OCI-LY7 (cell line): ENCODE measurements at places on chromosomes 4 and X. TPM values are rescaled to one million over a fixed set of nuclear protein-coding genes. Genes with fewer than 3 reads are reported as not detected.

Gene HHIP
- not detected in 2 replicates for total RNA-seq

Gene NAP1L2
- total RNA-seq: not detected in 2 replicates

Gene HTR2C
- not detected in 2 replicates for total RNA-seq

Gene ELMOD2
- 28.7 and 28.9 TPM in 2 replicates for total RNA-seq

Gene SOWAHB
- not detected in 2 replicates for total RNA-seq

DNA sequence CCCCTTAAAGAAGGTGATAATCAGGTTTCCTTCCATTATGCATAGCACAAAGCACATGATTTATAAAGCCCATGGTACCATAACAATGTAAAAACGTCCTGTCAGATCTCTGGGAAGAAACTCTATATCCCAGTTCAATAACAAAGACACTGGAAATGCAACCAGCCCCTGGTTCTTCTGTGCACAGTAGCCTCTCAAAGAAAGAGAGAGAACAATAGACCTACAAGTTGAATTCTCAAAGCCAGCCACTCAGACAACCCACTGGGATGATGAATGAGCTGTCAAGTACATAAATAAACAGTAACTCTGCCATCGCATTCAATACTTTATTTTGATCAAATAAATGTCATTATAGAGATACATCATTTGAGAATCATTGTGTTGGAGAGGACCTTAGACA lies 400.1 kb upstream of the CPEB2 start:
- no peak for DNase-seq

DNA sequence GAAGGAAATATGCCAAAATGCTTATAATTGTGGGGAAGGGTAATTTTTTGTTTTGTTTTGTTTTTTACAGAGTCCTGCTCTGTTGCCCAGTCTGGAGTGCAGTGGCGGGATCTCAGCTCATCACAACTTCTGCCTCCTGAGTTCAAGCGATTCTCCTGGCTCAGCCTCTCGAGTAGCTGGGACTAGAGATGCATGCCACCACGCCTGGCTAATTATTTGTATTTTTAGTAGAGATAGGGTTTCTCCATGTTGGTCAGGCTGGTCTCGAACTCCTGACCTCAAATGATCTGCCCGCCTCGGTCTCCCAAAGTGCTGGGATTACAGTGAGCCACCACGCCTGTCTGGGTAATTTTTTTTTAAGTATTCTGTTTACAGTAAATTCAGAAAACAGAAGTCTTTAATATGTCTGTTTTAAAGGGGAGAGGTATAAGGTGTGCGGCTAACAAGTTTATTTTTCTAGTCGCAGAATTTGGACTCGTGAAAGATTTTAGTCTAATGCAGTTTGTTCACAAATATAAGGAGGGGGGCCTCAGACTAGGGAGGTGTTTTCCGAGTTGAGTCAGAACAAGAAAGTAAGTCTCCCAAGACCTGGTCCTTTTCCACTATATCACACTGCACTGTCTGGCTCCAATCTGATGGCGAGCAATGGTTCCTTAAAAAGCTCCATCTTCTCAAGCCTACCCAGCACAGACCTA lies 1.5 kb downstream of the ACSL1 start:
- DNase-seq: peak; percentile 42

- no peak for DNase-seq
These were observed 20.4 kb downstream of the RNF212 start for GRCh38 chr4:1092983-1093361.

DNA sequence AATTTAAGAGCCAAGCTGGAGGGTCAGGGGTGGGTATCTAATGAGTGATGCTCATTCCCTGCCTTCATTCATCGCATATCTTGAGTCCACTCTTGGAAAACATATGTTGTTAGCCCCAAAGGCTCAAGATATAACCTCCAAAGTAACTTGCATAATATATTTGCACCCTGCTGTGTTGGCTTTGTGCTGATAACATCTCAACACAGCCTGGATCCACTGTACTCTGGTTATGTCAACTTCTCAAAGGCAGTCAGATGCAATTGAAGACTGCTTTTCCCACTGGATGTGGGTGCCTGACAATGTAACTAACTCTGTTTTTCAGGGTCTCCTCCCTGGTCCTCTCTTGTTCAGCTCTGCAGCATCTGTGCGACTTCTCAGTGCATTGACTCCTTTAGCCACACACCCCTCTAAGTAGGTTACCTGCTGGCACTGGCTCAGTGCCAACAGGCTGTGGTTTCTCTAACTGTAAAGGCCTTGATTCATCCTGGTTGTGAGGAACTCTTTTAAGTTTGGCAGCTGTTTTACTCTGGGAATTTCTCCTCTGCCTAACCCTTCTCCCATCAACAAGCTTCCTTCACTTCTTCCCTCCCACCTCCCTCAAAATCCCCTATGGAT lies 28.1 kb downstream of the SLC16A2 start:
- no peak for DNase-seq

- no peak for DNase-seq
These were observed 161.2 kb upstream of the AGTR2 start for GRCh38 chrX:116009346-116009745.

- DNase-seq: no peak
These were observed 34.3 kb downstream of the TRIM61 start for GRCh38 chr4:164943192-164943591.

DNA sequence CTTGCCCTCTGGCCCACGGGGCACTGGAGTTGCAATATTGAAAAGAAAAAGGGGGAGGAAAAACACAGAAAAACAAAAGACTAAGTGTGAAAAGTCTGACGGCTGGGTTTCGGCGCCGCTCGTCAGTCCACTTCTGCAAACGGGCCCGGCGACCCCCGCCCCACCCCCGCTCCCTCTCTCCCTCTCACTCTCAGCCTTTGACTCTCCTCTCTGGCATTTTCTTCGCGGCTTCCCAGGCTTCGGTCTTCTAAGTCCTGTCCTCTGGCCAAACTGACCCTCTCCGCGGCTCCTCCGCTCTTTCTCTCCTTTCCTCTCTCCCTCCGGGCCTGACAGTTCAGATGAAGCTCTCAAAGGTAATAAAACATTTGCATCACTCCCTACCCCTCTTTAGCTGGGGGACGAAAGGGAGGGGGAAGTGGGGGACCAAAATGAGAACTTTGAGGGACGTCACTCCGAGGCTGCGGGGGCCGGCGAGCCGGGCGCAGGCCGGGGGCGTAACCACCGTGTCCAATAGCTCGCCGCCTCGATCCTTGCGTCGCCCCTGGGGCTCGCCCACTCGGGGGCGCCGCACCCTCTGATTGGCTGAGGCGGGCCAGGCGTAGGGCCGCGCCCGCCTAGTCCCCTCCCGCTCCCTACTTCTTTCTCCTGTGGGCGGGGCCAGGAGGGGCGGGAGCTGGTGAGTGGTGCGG lies at the start of gene NKX6-1:
Gene NKX6-1, minus strand, starts transcription at position 358 of the 689 bp plus-strand sequence. CDS start 1,064 bp downstream, outside the sequence.
- no peak for DNase-seq

- DNase-seq: no peak
These were observed 70.5 kb downstream of the TEX13A start for GRCh38 chrX:105150036-105150435.

DNA sequence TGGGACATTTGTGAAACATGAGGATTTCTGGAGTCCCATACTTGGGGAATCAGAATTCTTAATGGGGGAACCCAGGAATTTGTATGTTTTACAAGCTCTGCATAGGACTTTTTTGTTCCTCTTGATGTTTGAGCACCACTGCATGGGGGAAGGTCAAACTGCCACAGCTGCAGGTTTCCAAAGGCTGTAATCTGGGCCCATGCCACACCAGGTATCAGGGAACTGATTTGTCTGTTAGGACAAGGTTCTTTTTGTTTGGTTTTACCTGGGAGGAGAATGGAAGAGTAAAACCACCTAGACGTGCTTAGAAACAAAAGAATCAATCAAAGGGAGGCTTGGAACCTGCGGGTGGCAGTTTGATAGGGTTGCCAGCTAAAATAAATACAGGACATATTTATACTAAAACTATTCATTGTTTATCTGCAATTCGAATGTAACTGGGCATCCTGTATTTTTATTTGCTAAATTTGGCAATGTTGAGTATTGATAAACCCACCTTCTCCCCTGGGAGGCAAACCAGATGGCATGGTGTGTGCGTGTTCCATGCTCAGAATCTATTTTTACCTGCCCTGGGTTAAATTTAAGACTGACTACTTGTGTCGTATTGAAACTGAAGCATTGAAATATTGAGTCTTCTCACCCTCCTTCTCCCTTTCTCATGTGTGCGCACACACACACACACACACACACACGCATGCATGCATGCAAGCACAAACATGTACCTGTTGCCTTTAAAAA lies 63.7 kb downstream of the TMEM164 start:
- DNase-seq: no peak

GRCh38 chr4:13527192-13527980 lies 16.9 kb downstream of the NKX3-2 start:
- no peak for DNase-seq
